Activated CD8-positive, alpha-beta T cell treated with anti-CD3 and anti-CD28 coated beads for 36 hours (primary cell): ENCODE measurements at places on chromosomes 2 and 18. TPM values are rescaled to one million over a fixed set of nuclear protein-coding genes. Genes with fewer than 3 reads are reported as not detected.
A peak's percentile ranks its signal among the peaks of the same experiment; 100 is the strongest.

GRCh38 chr2:12501469-12502158 lies 215.1 kb upstream of the TRIB2 start:
- peak; percentile 92 for DNase-seq

GRCh38 chr2:206431439-206431838 lies 11.9 kb upstream of the ADAM23 start:
- no peak for DNase-seq

- DNase-seq: no peak
Observed at GRCh38 chr2:163719331-163719730, 16.5 kb downstream of the FIGN start.

DNA sequence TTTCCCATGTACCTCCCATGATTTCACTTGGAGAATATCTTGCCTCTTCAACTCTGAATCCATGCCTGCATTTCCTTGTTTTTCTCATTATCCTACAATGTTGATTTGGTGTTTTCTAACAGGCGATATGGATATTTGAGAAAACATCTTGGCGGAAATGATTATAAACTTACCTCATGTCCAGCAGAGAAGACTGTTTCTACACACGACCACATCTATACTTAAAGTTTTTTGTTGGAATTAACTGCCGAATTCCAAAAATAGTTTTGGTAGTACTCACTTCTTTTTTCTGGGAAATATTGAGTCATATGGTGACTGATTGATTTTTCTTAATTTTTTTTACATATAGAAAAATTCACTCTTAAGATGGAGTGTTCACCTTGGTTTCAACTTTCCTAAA lies 41.4 kb upstream of the TMEFF2 start:
- no peak for DNase-seq

GRCh38 chr2:233867993-233868532 lies at the start of gene MSL3B:
Gene MSL3B (minus strand): TSS chr2:233868386.
- DNase-seq: peak; percentile 58

GRCh38 chr2:20737505-20737904 lies 70.6 kb downstream of the GDF7 start:
- DNase-seq: no peak

DNA sequence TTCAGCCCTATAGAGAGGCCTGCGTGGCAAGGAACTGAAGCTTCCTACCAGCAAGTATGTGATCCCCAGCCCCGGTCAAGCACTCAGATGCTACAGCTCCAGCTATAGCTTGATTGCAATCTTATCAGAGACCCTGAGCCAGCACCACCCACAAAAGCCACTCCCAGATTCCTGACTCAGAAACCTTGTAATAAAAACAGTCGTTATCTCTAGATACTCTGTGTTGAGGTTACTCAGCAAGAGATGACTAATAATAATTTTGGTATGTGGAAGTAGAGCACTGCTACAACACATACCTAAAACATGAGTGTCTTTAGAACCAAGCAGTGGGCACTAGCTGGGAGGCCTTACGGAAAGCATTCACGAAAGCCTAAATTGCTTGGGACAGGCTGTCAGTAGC lies 216.9 kb downstream of the UXS1 start:
- DNase-seq: peak; percentile 39

GRCh38 chr2:241088791-241089732 lies 13.0 kb downstream of the MTERF4 start:
- no peak for DNase-seq

- no peak for DNase-seq
Observed at GRCh38 chr2:25443766-25444165, 102.0 kb upstream of the DNMT3A start.

TSHZ1 gene
- 10.8 TPM for total RNA-seq

UNC50 gene
- total RNA-seq: 24.8 TPM

GPBAR1 gene
- total RNA-seq: 0.45 TPM

TTR gene
- total RNA-seq: not detected
